ENCODE measurements at places on chromosomes 13 and 19.
A peak's percentile ranks its signal among the peaks of the same experiment; 100 is the strongest.

GRCh38 chr19:47012617-47013016 lies 7.0 kb upstream of the NPAS1 start:
- DNase-seq, result no peak

DNA sequence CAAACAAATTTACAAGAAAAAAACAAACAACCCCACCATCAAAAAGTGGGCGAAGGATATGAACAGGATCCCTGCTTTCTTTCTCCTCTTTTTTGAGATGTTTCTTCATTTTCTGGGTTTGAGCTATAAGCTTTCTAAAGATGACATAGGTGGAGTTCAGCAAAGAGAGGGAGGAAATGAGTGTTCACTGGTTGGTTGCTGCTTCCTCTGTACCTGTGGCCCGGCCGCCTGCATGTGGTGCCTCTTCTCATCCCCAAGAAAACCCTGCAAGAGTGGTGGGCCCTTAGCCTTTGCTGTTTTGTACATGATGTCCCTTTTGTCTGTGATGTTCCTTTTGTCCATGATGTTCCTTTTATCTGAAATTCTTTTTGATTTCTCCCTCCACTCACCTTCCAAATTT lies 178.4 kb upstream of the SERP2 start:
- DNase-seq, result no peak

- DNase-seq, result no peak
Observed at GRCh38 chr19:23403581-23404324, 8.5 kb upstream of the ZNF91 start.

DNA sequence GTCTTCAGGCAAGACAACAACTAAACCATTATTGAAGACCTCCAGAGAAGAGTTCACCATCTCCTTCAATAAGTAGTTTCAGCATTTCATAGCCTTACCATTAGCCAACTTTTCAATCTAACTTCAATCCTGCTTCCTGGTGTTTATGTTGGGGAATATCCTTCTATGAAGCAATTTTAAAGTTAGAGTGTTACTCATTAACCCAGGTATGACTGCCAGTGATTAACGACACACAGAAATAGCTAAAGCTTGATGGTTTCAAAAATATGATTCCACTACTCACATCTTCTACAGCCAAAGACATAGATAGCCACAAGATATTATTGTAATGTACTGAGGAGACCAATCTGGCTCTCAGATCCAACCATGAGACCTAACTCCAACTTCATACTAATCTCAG lies 403.2 kb downstream of the EFNB2 start:
- DNase-seq, result no peak

DNA sequence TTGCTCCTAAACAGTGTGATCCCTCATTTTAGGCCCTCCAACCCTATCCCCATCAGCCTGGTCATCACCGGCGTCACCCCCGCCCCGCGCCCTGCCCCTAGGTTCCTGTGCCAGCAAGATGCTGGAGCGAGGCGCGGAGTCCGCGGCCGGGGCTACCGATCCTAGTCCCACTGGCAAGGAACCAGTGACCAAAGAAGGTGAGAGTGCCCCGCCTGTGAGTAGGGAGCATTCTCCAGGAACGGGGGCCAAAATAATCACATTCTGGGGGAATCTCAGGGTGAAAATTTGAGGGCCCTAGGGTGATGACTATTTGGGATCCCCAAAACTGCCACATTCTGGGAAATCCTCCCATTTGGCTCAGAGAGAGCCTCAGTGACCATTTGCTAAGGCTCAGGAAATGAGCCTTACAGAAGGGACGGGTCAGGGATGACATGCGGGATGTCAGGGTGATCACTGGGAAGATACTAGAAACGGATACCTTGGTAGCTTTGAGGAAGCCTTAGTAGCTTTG lies 1.4 kb downstream of the ZNF575 start:
- no peak for DNase-seq

- DNase-seq, result peak; percentile 31
Observed at GRCh38 chr19:980133-980998, 3.8 kb upstream of the WDR18 start.

- DNase-seq, result peak; percentile 42
Observed at GRCh38 chr19:33771384-33772101, 25.1 kb upstream of the KCTD15 start.

GRCh38 chr19:6686628-6686975 lies 16.6 kb upstream of the TNFSF14 start:
- no peak for DNase-seq

DNA sequence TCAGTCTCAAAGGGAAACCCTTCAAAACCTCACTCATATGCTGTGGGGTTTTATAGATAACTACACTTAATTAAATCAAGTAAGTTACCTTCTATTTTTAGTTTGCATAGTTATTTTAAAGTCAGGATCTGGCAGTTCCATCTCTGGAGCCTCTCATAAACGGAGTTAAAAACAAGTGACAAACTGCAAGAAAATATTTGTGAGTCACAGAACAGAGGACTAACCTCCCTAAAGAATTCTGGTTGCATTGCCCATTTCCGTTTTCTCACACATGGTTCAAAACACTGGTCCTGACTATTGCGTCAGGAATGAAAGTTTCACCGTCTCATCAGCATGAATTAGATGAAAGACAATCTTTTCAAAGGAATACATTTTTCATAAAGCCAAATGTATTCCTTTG lies 10.6 kb downstream of the RXFP2 start:
- DNase-seq, result peak; percentile 70

GRCh38 chr19:16089010-16089846 lies 12.9 kb downstream of the TPM4 start:
- DNase-seq, result no peak

- DNase-seq, result no peak
Observed at GRCh38 chr13:103164251-103164650, 98.0 kb upstream of the SLC10A2 start.

- DNase-seq, result no peak
Observed at GRCh38 chr13:106532111-106532929, 3.1 kb downstream of the EFNB2 start.

DNA sequence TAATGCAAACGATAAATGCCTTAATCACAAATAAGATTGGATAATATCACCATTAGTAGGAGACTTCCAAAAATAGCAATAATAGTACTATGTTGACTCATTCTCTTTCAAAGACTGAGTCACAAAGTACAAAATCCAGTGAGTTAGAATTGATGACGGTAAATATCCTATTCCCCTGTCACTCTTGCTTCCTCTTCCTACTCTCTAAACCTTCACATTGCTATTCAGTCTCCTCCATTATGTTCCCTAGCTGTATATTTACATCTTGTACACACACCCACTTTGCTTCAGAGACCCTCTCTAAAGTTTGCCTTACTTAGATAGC lies 26.3 kb upstream of the INTS6 start:
- DNase-seq, result no peak

DNA sequence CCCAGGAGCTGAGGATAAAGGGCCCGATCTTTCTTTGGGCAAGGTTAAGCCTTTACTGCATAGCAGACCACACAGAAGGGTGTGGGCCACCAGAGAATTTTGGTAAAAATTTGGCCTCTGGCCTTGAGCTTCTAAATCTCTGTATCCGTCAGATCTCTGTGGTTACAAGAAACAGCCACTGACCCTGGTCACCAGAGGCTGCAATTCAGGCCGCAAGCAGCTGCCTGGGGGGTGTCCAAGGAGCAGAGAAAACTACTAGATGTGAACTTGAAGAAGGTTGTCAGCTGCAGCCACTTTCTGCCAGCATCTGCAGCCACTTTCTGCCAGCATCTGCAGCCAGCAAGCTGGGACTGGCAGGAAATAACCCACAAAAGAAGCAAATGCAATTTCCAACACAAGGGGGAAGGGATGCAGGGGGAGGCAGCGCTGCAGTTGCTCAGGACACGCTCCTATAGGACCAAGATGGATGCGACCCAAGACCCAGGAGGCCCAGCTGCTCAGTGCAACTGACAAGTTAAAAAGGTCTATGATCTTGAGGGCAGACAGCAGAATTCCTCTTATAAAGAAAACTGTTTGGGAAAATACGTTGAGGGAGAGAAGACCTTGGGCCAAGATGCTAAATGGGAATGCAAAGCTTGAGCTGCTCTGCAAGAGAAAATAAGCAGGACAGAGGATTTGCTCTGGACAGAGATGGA lies 8.4 kb upstream of the CEACAM19 start:
- DNase-seq, result no peak

DNA sequence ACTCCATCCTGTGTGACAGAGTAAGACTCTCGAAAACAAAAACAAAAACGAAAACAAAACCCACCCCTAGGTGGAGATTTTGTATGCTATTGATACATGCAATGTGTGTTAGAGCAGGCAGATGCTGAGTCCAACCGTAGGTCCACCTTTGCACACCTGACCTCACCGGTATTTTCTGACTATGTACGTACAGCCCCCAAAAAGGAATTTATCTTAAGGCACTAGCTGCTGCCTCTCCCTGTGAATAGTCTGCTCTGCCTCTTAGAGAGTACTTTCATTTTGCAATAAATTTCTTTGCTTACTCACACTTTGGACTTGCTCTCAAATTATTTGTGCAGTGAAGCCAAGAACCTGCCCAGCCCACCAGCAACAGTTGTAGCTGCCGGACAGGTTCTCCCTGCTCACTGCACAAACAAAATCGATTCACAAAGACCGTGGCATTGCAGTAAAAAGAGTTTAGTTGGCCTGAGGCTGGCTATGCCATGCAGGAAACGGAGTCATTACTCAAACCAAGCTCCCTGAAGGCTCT lies 8.2 kb upstream of the ZNF77 start:
- DNase-seq, result no peak

- DNase-seq, result no peak
Observed at GRCh38 chr13:36673352-36673751, 468 bp upstream of the SERTM1 start.

GRCh38 chr19:3061182-3062161 lies 823 bp downstream of the TLE5 start:
- no peak for DNase-seq

DNA sequence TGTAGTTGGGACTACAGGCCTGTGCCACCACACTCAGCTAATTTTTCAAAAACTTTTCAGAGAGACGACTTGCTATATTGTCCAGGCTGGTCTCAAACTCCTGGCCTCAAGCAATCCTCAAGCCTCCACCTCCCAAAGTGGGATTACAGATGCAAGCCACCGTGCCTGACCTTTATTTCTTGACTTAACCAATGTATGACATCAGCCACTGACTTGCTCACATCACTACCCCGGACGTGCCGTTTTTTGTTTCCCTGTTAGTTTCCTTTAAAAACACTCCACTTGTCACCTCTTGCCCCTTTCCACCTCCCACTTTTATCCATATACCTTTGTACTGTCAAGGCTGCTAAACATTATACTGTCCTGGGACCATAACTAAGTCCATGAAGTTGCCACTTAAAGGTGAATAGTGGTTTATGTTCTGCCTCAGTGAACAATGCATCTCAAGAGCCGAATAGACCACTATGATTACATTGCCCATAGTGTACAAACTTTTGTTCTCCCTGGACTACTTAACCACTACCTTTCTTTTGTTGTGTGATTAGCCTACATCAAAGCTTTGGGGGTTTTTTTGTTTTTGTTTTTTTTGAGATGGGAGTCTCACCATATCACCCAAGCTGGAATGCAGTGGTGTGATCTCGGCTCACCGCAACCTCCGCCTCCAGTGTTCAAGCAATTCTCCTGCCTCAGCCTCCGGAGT lies 2.3 kb upstream of the EPHX3 start:
- no peak for DNase-seq

DNA sequence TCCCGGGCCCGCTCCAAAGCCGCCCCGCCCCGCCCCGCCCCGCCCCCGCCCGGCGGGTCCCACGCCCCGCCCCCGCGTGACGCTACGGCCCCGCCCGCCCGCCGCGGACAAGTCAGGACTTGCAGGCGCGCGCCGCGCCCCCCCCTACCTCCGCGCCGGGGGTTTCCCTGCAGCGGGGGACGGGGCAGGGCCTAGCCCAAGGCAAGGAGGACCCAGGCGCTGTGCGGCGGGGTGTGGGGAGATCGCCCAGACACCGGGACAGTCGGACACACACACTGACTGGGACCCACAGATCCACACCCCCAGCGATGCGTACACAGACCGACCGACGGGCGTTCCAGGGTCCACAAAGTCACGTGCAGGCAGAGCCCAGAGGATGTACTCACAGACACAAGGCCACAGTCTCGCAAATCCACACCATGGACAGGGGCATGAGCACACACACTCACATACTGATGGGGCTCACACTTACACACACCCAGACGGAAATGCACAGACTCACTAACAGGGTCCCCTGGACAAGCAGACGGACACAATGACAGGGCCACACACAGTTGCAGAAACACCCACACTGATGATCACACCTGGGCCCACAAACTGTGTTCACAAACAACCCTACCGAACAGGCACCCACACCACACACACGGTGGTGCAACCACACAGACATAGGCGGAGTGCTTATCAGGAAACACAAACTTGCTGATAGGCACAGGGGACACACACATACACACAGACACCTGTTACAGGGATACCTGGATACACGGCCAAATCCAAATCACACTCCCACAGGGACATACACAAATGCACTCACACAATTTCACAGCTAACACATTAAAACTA lies 436 bp upstream of the BBC3 start:
- DNase-seq, result peak; percentile 74

DNA sequence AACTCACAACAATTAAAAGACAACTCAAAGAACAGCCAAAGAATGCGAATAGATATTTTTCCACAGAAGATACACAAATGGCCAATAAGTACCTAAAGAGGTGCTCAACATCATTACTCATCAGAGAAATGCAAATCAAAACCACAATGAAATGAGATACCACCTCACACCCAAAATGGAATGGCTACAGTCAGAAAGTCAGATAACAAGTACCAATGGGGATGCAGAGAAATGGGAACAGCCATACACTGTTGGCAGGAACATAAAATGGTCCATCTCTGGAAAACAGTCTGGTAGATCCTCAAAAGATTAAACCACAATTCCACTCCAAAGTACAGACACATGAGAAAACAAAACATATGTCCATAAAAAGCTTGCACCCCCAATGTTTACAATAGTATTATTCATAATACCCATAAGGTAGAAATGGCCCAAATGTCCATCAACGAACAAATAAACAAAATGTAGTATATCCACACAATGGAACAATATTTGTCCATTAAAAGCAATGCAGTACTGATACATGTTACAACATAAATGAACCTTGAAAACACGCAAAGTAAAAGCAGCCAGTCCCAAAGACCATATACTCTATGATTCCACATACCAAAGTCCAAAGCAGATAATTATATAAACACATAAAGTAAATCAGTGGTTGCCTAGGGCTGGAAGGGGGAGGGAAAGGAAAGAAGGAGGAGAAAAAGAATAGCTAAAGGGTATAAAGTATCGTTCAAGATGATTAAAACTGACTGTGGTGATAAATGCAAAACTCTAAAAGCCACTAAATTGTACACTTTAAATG lies 19.6 kb downstream of the USP12 start:
- DNase-seq, result no peak

GRCh38 chr19:12984143-12984627 lies 11.1 kb upstream of the NFIX start:
- no peak for DNase-seq

DNA sequence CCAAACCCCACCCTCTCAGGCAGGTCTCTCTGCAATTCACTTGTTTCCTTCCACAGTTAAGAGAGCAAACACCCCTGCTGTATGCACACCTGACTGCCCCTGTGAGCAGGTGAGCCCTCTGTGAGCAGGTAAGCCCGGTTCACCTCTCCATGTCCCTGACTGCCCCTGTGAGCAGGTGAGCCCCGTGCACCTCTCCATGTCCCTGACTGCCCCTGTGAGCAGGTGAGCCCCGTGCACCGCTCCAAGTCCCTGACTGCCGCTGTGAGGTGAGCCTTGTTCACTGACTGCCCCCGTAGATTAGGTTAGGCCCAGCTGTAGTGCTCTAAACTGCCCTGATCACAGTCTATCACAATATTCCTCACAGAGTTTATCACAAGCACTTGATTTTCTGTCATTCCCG lies 29.2 kb downstream of the TMTC4 start:
- DNase-seq, result no peak
